RWPE2 (cell line): ENCODE measurements at places on chromosomes 7 and 10.

GRCh38 chr7:117458977-117459583, 20.7 kb upstream of the CFTR start:
- no peak for DNase-seq

DNA sequence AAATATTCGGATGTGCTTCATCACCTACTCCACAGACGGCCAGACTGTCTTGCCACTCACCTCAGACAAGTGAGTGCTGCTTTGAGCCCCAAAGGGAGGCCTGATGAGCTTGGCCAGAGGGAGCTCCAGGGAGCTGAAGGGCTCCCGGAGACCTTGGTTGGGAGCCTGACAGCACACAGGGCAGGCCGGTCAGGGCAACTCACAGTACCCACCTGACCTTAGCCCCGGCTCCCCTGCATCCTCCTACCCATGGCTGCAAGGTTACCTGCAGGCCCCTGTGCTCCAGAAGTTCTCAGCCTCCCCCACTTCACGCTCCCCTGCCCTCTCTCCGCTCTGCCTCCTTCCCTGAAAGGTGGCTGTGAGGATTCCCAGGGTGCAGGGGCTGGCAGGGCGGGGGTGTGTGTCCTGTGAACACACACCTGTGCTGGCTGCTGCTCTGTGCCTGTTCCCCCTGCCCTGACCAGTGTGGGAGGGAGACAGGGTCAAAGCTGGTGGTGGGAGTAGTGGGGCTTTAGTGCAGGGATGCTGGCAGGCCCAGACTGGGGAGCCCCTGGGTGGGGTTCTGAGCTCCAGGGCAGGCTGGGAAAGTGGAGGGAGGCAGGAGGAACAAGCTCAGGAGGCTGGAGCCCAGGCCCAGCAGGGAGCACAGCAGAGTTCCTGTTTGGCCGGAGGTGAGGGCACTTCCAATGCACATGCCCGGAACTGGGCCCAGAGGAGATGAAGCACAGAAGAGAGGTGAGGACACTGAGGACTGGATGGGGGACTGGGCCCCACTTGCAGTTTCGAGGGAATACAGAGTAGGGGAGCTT, 7.2 kb downstream of the ANTXRL start:
- peak; percentile 38 for DNase-seq

GRCh38 chr10:88707429-88708155, 1.5 kb downstream of the LIPK start:
- no peak for DNase-seq

GRCh38 chr10:78401624-78402367, 368.1 kb downstream of the RPS24 start:
- no peak for DNase-seq

DNA sequence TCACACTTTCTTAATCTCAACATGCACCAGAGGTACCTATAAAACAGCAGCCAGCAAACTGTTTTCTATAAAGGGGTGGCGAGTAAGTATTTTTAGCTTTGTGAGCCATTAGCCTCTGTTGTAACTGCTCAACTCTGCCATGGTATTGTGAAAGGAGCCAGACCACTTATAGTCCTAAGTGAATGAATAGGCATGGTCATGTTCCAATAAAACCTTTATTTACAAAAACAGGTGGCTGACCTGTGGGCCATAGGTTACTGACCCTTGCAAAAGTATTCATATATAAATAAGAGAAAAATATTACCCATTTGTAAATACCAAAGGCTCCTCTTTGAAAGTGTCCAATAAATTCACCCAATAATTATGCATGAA, 50.3 kb downstream of the ICA1 start:
- no peak for DNase-seq

GRCh38 chr10:60742512-60742911, 35.8 kb upstream of the CDK1 start:
- no peak for DNase-seq

DNA sequence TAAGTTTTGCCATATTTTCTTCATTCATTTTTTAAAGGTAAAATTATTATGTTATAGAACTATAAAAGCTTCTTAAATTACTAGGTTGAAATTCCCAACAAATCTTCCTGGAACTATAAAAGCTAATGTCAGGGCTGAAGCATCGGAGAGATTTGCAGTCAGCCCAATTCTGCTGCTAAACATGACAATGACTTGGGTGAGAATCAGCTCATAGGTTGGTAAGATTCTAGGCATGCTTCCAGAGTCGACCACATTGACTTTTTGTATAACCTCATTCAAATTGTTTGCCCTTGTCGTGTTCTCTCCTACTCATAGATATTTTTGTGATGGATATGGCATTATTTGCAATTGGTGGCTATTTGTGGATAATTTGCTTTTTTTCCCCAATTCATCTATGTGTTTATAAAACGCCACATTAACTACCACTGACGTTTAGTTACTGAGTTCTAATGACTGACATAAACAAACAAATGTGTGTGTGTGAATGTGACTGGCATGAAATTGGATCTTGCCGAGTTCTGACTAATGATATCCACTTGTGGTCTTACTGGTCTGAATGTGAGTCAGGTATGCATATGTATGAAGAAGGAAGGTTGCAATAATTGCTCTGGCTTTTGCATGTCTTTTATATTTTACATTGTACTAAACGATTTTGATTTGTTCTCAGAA, 579.8 kb downstream of the PARD3 start:
- no peak for DNase-seq
